ENCODE measurements at places on chromosomes 12 and 14.

DNA sequence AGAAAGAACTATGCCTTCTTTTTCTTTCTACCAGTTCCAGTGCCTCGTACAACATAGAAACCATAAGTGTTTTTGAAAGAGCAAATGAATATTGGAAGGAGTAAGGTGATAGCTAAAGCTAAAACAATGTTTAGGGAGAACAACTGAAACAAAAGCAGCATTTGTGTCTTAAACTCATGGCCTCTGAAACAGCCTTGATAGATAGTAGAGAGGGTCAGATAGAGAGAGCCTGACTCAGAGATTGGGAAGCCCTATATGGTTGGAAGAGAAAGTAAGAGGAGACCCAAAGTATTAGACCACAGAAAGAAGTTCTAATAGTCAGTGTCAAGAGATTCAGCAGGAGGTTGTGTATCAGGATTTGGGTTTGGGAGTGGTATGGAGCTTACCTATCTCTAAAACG lies 79.6 kb upstream of the IFNG-AS1 start:
- DNase-seq = no peak

DNA sequence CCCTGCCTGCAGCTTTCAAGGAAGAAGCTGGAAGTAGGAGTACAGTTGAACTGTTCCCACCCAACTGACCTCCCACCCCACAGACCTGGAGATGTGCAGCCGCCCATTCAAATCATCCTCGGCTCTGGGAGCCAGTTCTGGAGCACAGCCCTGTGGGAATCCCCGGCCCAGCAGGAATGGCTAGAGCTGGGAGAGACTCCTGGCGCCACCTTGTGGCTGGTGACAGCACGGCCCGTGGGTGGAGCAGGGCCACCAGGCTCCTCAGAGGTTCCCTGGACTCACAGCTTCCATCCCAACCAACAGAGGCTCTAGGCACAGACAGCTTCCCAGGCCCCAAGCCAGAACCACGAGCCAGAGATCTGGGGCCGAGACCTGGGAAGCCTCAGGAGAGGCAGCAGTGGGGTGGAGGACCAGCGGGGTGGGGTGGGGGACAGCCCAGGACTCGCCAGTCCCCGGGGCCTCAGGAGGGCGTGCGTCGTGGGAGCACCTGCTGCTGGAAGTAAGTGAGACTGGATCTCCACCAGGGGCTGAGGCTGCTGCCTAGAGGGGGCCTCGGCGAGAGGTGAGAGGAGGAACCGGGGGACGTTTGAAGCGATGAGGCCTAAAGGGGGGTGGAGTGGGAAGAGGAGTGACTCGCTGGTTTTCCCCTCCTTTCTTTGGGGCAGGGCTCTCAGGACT lies 43.4 kb downstream of the RNF34 start:
- peak; percentile 50 for DNase-seq

DNA sequence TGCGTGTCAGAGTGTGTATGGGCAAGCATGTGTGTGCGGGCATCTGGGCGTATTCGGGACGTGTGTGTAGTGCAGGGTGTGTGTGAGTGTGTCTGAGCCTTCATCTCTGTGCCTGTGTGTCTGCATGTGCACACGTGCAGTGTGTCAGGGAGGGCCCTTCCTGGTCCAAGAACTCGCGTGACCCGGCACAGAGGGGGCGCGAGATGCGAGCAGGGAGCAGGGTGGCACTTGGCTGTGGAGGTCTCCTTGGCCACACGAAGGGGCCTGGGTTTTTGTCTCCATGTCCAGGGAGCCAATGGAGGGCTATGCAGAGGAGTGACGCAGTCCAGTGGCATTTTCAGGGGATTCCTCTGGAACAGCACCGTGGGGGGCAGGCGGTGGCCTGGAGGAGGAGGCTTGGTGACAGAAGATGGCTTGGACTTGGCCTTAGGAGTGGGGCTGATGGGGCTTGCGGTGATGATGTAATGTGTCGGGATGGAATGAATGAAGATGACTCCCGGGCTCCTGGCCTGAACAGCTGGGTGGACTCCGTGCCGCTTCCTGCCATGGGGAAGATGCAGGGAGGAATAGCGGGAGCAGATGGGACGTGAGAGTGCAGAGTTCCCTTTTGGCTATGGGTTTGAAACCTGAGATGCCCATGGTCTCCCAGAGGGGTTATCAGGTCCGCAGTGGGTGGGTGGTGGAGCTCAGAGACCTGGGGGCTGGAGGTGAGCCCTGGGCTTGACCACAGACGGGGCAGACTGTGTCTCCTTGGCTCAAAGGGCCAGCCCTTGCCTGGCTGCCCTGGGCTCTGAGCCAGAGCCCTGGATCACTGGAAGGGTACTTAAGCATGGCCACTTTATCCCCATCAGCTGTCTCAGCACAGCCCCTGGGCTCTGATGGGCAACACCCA lies 208.3 kb downstream of the PHETA1 start:
- DNase-seq = no peak

GRCh38 chr12:102300824-102301461 lies 103.3 kb upstream of the PMCH start:
- peak; percentile 38 for DNase-seq

DNA sequence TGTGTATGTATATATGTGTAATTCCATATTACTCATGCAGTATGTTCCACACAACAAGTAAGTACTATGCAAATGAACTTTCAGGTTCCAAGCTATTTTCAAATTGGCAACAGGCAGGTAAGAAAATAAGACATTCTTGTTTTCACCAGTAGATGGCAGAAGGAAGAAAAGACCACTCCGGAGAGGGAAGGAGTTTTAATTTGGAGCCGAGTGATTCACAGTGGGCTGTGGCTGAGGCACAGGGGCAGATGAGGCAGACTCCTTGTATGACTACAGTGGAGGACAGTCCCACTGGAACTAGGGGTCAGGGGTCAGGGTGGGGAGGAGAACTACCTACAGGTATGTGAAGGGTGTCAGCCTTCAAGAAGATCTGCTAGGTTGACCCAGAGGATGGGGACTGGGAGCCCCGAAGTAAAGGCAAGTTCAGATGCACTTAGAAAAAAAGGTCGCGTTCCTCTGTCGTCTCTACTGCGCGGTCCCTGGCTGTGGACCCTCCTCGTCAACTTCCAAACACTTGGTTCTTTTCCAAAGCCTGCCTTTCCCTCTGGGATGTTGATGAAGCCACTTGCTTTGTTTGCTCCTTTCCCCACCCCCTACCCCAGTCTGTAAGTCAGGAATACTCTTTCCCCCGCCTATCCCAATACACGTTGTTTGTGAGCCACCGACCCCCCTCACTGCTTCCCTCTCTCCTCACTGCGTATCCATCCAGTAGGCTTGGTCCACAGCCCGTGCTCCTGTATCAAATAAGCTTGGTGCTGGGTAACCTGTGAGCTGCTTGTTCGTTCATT lies 24.1 kb downstream of the DDX47 start:
- DNase-seq = peak; percentile 38

GRCh38 chr14:38080696-38081095 lies 127.0 kb upstream of the SSTR1 start:
- no peak for DNase-seq

- DNase-seq = no peak
Observed at GRCh38 chr12:60201891-60202290, 606.1 kb downstream of the SLC16A7 start.

DNA sequence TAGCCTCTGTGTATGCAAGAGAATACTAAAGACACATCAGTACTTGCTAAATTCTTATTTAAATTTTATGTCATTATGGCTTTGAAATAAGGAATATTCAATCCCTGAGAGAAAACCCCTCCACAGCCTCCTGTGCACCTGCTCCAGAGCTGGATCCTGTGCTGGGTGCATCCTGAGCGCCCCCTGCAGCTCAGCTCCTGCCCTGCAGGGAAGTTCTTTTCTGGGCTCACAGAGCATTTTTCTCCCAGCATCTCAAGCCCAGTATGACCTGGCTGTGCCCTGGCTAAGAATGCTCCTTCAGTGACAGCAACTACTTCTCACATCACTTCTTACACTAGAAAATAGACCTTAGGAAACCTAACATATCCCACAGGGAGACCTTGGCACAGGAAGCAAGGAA lies 1211.7 kb downstream of the TMEM121 start:
- no peak for DNase-seq

- no peak for DNase-seq
Observed at GRCh38 chr12:76530516-76530915, 29.1 kb downstream of the OSBPL8 start.

DNA sequence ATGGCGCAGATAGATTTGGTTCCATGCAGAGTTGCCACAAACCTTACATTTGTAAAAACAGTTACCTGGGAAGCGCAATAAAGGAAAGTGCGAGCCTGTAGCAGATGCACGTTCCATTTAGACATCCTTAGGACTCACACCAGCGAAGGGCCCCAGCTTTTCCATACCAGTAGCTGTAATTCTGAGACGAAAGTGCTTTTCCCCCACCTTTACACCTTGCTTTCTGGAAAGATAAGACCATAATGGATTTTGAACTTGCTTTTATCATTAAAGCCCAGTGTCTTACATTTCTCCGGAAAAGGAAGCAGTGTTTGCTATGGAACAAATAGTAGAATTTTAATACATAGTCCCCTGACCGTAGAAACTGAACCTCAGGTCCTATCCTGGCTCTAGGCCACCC lies 616 bp upstream of the CCDC77 start:
- DNase-seq = no peak

DNA sequence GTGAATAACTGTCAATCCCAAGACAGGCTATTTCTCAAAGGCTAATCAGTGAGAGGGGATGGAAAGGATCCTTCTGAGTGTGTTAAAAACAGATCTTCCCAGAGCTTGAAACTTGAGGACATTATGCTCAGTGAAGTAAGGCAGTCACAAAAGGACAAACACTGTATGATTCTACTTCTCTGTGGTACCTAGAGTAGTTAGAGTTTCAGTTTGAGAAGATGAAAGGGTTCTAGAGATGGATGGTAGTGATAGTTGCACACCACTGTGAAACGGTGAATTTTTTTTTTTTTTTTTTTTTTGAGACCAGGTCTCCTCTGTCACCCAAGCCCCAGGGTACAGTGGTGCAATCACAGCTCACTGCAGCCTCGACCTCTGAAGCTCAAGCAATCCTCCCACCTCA lies 133.8 kb downstream of the SAMD4A start:
- DNase-seq = no peak

GRCh38 chr12:92556637-92557421 lies 146.0 kb upstream of the PLEKHG7 start:
- no peak for DNase-seq

DNA sequence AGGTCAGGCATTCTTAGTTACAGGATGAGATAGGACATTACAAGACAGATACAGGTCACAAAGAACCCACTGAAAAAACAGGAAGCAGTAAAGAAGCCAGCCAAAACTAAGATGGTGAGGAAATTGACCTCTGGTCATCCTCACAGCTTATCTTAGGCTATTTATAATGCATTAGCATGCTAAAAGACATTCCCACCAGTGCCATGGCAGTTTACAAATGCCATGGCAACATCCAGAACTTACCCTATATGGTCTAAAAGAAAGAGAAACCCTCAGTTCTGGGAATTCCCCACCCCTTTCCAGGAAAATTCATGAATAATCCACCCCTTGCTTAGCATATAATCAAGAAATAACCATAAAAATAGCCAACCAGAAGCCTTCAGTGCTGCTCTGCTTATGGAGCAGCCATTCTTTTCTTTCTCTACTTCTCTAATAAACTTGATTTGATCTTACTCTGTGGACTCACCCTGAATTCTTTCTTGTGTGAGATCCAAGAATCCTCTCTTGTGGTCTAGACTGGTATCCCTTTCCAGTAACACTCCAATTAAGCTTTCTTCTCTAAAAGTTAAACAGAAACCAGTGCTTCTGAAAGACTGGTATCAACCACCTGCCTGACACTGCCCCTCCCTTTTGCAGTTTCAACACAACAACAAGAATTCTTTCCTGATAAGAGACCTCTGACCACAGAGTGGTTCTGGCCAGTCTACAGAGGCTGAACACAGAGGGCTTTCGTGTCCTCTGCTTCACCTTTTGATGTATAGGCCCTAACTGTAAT lies 86.9 kb downstream of the BCAT1 start:
- no peak for DNase-seq

GRCh38 chr12:108399514-108399913 lies 60.4 kb upstream of the CMKLR1 start:
- DNase-seq = no peak

DNA sequence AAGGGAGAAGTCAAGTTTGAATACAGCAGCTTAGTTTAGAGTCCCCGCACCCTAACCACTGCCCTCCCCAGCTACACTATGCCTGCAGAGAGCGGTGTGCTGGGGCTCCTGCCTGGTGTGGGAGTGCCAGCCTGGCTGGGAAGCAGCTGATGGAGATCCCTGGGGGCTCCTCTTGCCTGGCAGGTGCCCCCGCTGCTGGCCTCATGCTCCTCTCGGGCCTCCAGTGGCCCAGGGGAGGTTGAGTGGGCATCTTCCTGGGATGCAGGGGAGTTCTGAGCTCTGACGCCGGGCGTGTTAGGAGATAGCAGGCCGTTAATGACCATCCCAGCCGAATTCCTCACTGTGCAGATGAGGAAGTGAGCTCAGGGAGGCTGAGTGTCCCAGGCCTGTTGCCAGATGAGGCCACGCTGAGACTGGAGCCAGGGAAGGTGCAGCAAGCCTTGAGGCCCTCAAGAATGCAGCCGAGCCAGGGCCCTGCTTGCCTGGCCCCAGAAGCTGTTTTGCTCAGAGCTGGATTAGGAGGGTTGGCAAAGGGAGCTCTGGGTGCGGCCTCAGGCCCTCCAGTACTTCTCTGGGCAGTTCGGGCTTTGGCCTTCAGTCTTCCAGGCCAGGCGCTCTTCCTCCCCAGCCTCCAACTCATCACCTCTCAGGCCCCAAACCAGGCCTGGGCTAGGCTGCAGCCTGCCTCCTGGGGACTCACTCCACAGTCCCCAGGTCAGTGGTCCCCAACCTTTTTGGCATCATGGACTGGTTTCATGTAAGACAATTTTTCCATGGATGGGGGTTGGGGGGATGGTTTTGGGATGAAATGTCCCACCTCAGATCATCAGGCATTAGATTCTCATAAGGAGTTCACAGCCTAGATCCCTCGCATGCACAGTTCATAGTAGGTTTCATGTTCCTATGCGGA lies 6.6 kb upstream of the CYP46A1 start:
- DNase-seq = no peak

GRCh38 chr12:19925841-19926240 lies 442.5 kb upstream of the PDE3A start:
- no peak for DNase-seq

GRCh38 chr14:20204721-20205120 lies 14.0 kb downstream of the OR11G2 start:
- no peak for DNase-seq

DNA sequence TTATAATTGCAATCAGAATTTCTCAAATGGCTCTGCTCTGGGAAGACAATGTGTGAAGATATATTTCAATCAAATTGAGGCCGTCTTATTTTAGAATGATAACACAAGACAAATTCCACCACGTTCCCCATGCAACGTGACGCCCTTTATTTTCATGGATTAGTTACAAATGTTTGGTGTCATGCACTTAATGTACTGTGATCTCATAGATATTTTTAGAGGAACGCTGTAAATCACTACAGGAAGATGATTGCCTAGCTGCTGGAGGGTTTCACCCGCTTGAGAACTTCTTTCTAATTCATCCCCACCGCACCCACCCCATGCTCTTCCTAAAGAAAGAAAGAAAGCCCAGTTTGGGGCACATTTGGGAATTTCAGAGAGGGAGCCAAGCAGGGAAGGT lies 117.2 kb downstream of the PLXNC1 start:
- no peak for DNase-seq

GRCh38 chr14:52259434-52259833 lies 8.1 kb upstream of the PTGDR start:
- DNase-seq = no peak

GRCh38 chr14:46686652-46687051 lies 35.1 kb upstream of the RPL10L start:
- no peak for DNase-seq

- DNase-seq = peak; percentile 79
Observed at GRCh38 chr12:75954041-75954440, 77.5 kb downstream of the PHLDA1 start.

All from RPMI8226 (cell line).